Activated T-helper 17 cell treated with anti-CD3 and anti-CD28 coated beads, Interleukin-2, amount 50 U/mL, for 72 hours (primary cell): ENCODE measurements at places on chromosomes 7 and 10.

GRCh38 chr7:47672271-47672791 is 90.4 kb upstream of the TNS3 start:
- no peak for ATAC-seq

- no peak for ATAC-seq
Measured at GRCh38 chr10:128938558-128938957, 528.5 kb upstream of the MGMT start.

- peak; percentile 18 for ATAC-seq
Measured at GRCh38 chr7:129502708-129503685, 666 bp downstream of the SMKR1 start.

- ATAC-seq = no peak
Measured at GRCh38 chr10:99374526-99374925, 45.4 kb downstream of the CNNM1 start.

DNA sequence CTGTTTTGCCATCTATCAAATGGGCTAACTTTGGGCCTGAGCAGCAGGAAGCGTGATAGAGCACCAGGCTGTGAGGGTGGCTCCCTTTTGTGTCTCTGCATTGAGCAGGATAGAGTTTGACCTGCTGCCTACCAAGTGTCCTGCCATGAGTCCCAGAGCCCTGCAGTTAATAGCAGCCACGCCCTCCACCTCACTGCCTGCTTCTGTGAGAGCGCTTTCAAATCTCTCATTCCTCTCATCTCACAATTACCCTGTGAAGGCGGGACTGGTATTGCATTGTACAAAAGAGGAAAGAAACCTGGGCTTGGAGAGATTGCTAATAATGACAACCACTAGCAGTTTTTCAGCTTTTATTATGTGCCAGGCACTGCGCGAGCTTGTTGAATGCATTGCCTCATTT is 39.9 kb downstream of the UNC5B start:
- ATAC-seq = no peak

GRCh38 chr10:103854686-103855391 is 537 bp downstream of the SH3PXD2A start:
- ATAC-seq = peak; percentile 52

DNA sequence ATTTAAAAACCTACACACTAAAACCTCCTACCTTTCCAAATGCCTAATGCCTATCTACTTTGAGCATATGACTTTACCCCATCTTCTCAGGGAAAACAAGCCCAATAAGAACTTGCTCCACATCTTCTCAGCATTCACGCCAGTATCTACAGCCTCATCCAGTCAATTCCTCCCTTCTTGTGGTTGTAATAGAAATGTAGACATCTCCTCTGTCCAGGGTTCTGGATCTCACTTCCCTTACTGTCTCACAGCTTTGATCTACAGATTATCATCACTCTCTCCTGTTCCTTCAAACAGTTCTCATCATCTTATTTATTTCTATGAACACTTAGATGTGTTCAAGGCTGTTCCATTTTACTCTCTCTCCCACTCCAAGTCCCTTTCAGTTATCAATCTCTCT is 70.4 kb upstream of the NOBOX start:
- no peak for ATAC-seq

DNA sequence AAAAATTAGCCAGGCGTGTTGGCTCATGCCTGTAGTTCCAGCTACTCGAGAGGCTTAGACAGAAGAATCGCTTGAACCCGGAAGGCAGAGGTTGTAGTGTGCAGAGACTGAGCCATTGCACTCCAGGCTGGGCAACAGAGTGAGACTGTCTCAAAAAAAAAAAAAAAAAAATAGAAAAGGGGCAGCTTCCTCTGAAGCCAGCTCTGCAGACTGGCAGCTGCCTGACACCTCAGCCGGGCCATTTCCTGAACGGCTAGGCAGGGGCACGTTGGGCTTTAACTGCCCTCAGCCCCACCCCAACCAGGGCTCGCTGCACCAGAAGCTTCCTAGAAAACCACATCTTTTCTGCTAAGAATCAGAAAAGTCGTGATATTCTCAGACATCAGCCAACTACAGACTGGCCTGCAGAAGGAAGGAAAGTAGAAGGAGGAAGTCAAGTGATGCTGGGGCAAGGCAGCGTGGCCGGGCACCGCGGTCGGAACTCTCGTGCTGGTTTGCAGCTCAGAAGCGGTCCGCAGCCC is 38.0 kb downstream of the PRKAG2 start:
- peak; percentile 83 for ATAC-seq

DNA sequence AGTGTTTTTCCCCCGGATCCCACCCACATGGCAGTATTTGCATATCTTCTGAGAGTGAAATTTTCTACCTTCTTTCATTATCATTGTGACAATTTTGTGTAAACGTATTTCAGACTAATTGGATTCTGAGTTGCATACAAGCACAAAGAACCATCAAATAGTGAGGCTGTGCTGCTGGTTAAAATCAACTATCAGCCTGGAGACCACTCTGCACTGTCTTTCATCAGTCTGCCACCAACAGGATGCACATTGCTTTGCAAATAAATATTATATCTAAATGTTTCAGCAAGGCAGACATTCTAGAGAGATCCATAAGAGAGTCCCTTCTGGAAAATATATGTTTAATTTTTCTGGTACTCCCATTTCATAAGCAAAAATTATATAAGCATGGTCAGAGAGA is 851.8 kb downstream of the XPNPEP1 start:
- no peak for ATAC-seq
